Neural progenitor cell (in vitro differentiated cells): ENCODE measurements at places on chromosomes 4 and X.
A peak's percentile ranks its signal among the peaks of the same experiment; 100 is the strongest.

GRCh38 chrX:153537080-153537479, 19.6 kb downstream of the ATP2B3 start:
- no peak for DNase-seq

GRCh38 chr4:148258535-148258934, 183.7 kb downstream of the NR3C2 start:
- DNase-seq: no peak

- DNase-seq: no peak
Observed at GRCh38 chr4:88600176-88600838, 8.0 kb downstream of the HERC3 start.

DNA sequence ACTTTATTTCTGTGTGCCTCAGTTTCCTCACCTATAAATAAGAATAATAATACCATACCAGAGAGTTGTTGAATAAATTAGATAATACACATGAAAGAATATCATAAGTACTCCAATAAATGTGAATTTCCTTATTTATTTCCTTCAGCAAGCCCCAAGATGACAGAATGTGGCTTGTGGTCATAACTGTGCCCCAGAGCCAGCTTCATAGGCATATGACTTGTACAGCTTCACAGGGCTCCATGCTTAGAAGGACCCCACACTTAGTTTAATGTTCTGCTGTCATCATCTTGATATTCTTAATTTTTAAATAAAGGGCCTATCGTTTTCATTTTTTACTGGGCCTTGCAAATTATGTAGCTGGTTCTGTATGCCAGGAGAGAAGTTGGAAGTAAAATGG, 25.3 kb downstream of the VSIG4 start:
- DNase-seq: no peak

DNA sequence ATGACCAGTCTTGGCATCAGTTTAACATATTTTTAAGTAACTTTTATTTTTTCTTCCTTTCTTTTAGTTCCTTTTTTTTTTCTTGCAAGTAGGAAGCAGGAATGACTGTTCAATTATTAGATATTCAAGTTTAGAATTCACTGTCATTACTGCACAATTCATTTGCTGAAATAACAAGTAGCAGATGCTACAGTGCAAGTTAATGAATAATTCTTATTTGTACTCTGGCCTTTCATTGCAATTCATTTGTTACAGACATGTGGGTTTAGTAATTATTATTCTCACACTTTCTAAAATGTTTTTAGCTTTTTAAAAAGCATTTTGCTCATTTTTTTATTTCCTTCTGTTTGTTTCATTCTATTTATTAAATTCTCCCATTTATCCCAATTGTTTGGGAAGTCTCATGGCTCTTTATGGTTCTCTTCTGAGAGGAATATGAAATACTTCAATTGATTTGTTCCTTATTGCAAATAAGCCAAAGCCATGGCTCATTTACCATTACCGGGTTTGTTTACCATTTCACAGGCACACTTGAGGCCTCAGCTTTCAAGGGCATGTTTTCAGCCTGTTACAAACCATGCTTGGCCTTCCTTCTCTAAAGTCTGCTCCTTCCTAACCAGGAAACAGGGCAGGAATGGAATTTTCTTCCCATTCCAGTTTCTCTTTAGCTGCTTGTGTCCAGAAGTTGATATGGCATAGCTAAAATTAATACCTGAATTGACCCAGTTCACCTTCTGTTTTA, 4.6 kb upstream of the DCAF4L1 start:
- DNase-seq: no peak

DNA sequence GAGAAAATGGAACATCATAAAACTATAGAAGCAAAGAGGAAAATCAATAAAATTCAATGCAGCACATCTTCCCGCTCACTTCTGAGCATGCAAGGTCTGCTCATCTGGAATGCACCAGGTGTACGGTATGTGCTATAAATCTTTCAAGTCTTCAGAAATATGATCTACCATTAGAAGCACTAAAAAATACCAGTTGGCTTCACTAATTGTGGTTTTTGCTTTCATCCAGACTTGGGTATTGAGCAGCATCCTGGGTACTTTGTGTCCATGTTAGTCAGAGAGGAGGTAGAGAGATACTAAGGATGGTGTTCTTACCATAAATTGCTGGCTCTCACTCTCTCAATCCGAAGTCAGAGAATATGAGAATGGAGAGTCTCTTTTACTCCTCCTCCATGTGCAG, 477.1 kb downstream of the PPARGC1A start:
- DNase-seq: no peak

DNA sequence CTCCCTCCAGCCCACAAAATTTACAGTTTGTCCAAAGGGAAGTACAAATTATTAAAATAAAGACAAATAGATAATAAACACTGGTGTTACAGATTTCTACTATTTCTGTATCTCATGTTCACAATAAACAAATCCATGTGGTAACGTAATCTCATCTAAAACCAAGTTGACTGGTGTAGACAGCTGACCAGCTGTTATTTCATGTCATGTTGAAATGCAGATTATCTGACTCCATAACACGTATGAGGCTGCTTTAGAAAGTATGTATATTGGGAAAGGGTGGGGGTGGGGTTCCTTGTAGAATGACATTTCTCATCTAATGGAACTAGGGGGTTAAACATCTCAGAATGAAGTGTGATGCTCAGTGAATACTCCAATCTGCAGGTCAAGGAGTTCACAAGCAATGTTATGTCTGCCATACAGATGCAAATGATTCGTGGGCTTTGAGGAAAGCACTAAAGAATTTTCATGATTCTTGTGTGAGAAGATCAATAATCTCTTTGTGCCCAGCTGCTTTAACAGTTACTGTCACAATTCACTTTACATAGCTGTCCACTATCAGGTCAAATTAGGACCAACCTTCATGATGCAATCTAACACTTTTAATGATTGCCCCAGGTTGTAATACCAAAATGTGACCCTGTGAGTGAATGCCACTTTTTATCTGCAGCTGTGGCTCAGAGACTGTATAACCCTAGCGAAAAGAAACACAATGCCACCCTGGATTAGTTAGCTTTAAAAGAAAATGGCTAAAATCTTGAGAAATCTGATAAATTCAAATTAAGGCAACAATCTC, 114.0 kb downstream of the ENOX2 start:
- DNase-seq: no peak

- DNase-seq: peak; percentile 91
Observed at GRCh38 chr4:95190751-95191436, 357.9 kb downstream of the UNC5C start.

- DNase-seq: peak; percentile 82
Observed at GRCh38 chr4:6250235-6250983, 19.2 kb upstream of the WFS1 start.

DNA sequence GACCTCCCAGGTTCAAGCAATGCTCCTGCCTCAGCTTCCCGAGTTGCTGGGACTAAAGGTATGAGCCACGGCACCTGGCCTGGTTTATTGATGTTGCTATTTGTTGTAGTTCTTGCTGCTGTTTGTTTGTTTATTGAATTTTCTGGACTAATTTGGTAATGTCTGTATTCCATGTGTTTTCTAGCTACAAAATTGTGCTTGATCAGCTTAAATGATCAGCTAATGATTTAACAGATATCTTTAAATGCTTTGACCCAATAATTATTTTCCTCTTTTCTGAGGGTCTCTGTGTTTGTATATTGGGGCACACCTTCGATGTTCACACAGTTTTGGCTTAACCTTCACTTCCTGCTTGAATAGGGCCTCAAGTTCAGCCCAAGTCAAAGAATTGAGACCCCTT, 488.1 kb upstream of the HTR2C start:
- no peak for DNase-seq

GRCh38 chr4:138953961-138954371, 61.6 kb upstream of the NOCT start:
- DNase-seq: no peak

DNA sequence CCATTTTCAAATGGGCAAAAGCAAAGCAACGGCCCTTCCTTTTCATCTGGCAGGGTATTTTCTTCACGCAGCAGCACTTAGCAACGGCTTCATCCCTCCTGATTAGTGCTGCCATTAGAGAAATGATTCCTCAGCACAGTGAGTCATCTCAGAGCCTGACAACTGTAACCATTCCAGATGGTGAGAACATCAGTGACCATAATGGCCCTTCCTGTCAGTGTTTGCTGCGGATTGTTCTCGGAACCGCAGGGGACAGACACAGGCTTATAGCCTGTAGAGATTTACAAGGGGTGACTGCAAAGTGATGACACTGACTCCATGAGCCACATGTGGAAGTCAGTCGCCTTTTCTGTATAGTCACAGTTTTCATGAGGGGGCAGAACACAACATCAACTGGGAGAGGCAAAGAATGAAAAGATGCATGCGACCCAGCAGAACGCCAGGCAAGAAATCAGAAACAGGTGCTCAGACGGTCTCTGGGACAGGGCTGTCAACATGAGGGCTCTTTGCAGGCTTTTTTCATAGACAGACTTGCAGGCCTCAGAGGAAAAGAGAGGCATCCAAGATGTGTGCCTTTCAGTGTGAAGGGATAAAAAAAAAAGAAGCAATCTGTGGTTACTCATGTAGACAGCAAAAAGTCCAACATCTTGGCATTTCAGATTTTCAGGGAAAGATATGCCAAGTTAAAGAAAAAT, 69.9 kb upstream of the FBXW7 start:
- peak; percentile 29 for DNase-seq

GRCh38 chrX:154056770-154057241, 37.1 kb upstream of the IRAK1 start:
- DNase-seq: no peak

GRCh38 chrX:5568934-5569333, 659.7 kb downstream of the NLGN4X start:
- no peak for DNase-seq

GRCh38 chr4:66062044-66062443, 391.8 kb upstream of the EPHA5 start:
- DNase-seq: no peak

DNA sequence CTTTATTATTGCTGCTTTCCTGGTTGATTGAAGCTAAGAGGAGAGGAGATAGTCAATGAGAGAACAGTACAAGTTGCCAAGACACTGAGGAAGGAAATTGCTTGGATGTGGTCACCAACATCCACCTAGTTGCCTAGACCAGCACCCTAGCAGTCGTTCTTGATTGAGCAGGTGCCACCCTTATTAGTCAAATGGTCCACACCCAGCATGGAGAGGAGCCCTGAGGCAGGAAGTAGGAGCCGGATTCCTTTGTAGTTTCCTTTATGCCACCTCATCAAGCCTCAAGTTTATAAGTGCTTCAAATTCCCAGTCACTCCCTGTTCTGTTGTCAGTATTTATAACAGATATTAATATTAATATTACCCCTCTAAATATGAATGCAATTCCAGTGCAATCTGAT, 19.1 kb downstream of the PAGE2 start:
- no peak for DNase-seq

GRCh38 chrX:43269201-43269600, 386.9 kb upstream of the MAOA start:
- no peak for DNase-seq

GRCh38 chr4:123450393-123450792, 53.8 kb downstream of the SPRY1 start:
- DNase-seq: no peak

DNA sequence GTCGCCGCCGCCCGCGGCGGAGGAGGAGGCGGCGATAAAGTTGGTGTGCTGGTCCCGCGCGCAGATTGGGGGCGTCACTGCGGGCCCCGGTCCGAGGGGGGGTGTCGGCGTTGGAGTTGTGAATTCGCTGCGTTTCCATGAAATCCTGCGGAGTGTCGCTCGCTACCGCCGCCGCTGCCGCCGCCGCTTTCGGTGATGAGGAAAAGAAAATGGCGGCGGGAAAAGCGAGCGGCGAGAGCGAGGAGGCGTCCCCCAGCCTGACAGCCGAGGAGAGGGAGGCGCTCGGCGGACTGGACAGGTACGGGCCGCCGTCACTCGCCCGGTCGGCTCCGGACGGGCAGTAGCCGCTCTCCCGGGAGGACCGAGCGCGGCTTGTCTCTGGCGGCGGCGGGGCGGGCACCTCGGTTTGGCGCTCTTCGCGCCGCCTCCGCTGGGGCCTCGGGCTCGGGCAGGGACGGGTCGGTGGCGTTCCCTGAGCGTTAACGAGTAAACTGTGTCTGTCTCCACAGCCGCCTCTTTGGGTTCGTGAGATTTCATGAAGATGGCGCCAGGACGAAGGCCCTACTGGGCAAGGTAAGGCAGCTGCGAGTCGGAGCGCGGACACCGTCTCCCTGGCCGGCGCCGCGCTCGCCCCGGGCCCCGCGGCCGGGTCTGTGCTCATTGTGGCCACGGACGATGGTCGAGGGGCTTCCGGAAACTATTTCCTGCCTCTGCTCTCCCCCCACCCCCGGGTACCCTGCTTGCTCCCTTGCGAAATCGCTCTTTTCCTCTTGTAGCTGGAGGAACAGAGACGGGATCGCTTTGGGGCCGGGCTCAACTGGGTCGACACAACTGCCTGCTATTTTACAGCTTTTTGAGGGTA, 658 bp downstream of the KDM6A start:
- peak; percentile 68 for DNase-seq

GRCh38 chrX:134647477-134647877, 10.8 kb downstream of the PLAC1 start:
- DNase-seq: no peak

DNA sequence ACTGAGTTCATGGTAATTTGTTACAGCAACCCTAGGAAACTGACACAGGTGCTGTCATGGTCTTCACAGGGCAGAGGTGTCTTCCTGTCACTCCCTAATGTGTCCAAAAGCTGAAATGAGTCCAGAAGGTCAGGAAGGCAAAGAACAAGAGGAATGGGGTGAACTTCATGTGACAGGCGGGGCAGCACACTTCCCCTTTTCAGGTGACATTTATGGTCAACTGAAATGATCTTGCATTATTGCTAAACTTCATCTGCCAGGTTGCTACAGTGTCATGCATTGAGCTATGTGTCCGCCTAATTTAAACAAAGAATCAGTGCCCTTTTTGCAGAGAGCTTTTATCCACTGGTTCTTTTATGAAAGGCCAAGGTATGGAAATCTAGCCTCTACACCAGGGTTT, 15.9 kb upstream of the CCDC149 start:
- no peak for DNase-seq

DNA sequence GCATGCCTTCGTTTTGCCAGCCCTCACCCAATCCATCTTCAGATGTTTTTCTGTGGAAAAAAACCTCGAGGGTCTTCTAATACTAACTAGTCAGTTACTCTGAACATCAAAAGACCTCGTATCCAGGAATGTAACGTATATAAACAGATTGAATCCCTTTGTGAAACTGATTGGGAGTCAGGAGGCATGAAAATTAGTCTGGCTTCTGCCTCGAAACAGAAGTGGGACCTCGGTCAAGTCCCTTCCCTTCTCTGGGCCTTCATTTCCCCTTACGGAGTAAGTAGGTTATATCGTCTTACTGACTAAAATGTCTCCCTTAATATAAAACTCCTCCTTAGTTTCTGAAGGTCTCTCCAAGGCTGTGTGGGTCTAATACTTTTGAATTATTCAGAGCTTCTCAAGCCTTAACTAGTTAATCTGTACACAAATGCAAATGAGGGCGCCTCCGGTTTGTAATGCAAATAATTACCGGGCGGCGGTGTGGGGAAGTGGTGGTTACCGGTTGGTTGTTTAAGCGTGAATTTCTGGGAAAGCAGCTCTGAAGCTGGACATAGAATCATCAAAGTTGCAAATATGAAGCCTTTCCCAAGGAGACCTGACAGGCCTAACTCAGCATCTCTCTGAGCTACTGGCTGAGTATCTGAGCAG, 11.4 kb upstream of the NKRF start:
- peak; percentile 36 for DNase-seq
